ENCODE measurements at places on chromosomes 7 and 10.
A peak's percentile ranks its signal among the peaks of the same experiment; 100 is the strongest.

DNA sequence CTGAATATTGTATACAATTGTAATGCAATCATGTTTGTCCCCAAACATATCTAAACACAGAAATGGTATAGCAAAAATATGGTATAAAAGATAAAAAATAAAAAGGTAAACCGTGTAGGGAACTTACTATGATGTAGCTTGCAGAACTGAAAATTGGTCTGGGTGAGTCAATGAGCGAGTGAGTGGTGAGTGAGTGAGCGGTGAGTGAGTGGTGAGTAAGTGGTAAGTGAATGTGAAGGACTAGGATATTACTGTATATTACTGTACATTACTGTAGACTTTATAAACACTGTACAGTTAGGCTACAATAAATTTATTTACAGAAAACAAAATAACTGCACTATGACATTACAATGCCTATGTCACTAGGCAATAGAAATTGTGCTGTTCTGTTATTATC lies 1163.2 kb upstream of the SORCS1 start:
- DNase-seq = no peak

- no peak for DNase-seq
These were observed 72.9 kb downstream of the ARHGAP21 start for GRCh38 chr10:24650669-24651391.

DNA sequence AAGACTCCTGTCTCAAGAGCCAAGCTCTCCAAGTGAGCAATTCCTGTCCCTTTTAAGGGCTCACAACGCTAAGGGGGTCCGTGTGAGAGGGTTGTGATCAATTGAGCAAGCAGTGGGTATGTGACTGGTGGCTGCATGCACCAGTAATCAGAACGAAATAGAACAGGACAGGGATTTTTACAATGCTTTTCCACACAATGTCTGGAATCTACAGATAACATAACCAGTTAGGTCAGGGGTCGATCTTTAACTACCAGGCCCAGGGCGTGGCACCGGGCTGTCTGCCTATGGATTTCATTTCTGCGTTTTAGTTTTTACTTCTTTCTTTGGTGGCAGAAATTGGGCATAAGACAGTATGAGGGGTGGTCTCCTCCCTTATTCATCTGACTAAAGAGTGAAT lies 54.9 kb upstream of the SP4 start:
- DNase-seq = no peak

GRCh38 chr10:69994262-69994661 lies 58.4 kb upstream of the MACROH2A2 start:
- no peak for DNase-seq

DNA sequence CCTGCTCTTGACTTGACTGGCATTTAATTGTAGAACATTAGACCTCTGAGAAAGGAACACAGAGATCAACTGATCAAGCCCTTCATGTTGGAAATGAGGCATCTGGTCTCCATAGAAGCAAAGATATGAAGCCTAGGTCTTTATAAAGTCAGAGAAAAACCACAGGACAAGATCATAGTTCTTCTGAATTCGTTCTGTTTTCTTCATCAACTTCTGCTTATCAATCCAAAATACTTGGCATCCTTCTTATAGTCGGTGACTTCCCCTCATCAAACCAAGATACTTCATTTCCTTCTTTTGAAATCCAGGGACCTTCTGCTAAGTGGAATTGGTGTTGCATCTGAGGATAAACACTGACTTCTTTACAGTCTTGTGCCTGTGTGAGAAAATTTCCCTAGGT lies 77.1 kb upstream of the PRKCQ start:
- DNase-seq = no peak

DNA sequence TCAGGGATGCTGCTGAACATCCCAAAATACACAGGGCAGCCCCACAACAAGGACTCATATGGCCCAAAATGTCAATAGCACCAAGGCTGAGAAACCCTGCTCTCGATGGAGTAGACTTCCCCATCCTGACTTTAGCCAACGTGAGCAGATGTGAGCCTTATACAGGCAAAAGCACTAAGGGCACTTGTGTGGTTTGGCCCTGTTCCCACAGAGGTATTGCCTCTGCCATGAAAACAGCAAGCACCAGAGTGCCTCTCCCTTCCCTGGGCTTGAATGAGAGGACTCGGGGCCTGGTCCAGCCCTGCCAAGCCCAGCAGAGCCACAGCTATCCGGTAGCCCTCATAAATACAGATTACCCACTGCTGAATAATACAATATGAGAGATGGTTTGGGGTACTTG lies 47.5 kb downstream of the ACSM6 start:
- DNase-seq = no peak

GRCh38 chr7:26052706-26053105 lies 99.3 kb upstream of the NFE2L3 start:
- DNase-seq = no peak

- no peak for DNase-seq
These were observed 32.5 kb upstream of the SEPTIN7 start for GRCh38 chr7:35768346-35768745.

DNA sequence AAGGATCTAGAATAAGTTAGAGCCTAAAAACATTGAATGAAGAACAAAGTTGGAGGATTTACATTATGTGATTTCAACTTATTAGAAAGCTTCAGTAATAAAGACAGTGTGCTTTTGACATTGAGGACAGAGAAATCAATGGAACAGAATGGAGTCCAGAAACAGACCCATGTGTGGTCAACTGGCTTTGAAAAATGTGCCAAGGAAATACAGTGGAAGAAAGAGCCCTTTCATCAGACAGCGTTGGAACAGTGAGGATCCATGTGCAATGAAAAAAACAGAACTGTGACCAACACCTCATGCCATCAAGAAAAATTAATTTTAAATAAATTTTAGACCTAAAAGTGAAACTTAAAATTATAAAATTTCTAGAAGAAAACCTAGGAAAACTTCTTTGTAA lies 50.6 kb upstream of the LRRC18 start:
- no peak for DNase-seq

DNA sequence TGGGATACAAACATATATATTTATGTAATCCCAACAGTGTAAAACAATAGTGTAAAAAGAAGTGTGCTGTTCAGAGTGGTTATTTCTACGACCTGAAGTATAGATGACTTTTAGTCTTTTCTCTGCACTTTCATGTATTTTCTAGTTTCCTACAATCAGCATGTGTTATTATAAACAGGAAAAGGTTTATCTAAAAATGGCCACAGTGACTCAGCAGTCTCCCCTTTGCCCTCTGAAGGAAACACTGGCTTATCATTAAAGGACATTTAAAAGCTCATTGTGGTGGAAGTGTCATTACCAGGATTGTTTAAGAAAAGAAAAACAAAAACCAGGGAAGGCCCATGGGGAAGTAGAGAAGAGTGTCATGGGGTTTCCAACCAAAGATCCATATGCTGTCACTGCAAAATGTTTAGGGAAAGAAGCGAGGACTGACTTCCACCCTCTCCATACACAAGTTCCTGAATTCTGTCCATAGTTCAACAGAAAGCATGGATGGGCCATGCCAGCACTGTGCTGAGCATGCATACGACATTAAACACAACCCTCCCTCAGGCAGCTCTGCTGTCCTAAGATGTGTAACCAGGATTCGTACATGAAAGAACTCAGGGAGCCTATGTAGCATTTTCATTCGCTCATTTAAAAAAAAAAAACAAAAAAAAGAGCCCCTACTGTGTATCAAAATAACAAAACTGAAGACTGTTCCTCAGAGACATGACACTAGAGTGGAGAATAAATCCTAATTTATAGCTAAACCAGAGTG lies 10.2 kb downstream of the CYREN start:
- no peak for DNase-seq

DNA sequence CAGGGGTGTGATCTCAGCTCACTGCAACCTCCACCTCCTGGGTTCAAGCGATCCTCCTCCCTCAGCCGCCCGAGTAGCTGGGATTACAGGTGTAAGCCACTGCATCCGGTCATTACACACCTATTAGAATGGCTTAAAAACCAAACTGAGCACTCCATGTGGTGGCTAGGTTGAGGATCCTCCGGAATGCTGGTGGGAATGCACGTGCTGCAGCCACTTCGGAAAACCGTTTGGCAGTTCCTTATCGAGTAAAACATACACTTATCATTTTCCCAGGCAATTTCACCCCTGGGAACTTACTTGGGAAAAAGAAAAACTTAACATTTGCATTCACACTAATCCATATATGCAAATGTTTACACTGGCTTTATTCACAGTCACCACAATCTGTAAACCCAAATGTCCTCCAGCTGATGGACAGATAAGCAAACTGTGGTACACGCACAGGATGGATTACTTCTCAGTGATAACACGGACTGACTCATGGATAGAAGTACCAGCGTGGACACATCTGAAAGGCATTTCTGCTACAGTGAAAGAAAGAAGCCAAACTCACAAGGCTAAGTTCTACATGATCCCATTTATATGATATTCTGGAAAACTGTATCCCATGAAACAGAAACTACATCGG lies 20.4 kb downstream of the RFC2 start:
- DNase-seq = no peak

GRCh38 chr10:110356628-110357245 lies 52.0 kb upstream of the SMNDC1 start:
- DNase-seq = peak; percentile 80

GRCh38 chr7:93957767-93958166 lies 36.2 kb downstream of the GNG11 start:
- no peak for DNase-seq

DNA sequence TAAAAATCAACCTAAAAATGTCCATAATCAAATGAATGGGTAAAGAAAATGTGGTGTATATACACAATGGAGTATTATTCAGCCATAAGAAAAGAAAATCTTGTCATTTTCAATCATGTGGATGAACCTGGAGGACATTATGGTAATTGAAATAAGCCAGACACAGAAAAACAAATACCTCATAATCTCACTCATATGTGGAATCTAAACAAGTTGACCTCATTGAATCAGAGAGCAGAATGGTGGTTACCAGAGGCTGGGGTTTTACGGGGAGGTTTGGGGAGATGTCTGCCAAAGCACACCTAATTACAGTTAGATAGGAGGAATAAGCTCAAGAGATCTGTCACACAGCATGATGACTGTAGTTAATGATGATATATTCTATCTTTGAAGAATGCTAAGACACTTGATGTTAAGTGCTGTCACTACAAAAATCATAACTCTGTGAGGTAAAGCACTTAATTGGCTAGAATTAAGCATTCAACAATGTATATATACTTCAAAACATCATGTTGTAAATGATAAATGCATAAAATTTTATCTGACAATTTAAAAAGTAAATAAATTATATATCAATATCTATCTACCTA lies 39.1 kb upstream of the TNPO3 start:
- no peak for DNase-seq

DNA sequence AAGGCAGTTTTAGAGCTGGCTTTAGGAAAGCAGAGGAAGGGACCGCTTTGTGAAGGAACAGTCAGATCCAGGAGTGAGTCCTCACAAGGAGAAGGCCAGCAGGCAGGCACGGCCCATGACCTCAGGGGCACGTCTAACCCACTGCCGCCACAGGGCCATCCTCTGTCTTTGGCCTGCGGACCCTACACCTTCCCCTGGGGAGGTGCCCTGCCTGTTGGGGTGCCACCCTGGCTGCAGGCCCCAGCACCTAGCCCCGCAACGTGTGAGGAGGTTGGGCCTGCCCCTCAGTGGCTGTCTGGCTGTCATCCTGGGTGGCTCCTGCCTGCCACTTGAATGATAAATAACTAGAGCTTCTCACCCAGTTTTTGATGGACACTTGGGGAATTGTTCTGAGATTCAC lies 31.0 kb upstream of the TRIM8 start:
- DNase-seq = peak; percentile 71

GRCh38 chr7:1964211-1964912 lies 268.4 kb downstream of the MAD1L1 start:
- no peak for DNase-seq

- DNase-seq = no peak
These were observed 52.8 kb downstream of the NRF1 start for GRCh38 chr7:129664029-129665012.

DNA sequence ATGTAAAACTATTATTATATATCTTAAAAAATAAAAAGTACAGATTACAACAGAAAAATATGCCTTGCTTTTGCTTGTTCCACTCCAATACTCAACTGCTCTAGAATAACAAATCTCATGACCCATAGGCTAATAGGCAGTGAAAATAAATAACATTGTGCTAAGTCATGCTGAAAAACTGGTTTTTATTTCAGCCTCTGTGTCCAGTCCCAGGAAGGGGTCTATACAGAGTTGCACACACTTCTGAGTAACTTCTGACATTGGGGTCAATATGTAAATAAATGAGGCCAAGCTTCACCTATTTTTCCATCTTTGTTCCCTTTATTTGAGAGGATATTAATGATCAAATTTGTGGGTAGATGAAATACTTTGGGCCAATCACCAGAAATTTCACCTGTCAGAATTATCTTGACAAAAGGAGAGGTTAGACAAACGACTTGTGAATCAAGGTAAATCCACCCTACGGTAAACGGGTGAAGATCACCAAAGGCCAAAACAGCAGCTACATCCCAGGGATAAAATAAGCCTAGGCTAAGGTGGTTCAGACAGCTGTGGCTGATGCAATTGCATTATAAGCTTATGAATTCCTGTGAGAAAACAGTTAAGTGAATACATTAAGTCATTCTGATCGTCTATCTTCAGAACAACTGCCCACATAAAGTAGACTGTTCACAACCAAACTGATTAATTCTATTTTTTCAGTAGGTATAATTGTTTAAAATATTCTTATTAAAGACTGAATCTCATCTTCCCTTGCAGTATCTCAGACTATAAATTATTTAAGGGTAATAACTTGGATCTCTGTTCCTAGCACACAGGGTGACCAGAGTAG lies 87.5 kb downstream of the UBE2H start:
- DNase-seq = peak; percentile 78

DNA sequence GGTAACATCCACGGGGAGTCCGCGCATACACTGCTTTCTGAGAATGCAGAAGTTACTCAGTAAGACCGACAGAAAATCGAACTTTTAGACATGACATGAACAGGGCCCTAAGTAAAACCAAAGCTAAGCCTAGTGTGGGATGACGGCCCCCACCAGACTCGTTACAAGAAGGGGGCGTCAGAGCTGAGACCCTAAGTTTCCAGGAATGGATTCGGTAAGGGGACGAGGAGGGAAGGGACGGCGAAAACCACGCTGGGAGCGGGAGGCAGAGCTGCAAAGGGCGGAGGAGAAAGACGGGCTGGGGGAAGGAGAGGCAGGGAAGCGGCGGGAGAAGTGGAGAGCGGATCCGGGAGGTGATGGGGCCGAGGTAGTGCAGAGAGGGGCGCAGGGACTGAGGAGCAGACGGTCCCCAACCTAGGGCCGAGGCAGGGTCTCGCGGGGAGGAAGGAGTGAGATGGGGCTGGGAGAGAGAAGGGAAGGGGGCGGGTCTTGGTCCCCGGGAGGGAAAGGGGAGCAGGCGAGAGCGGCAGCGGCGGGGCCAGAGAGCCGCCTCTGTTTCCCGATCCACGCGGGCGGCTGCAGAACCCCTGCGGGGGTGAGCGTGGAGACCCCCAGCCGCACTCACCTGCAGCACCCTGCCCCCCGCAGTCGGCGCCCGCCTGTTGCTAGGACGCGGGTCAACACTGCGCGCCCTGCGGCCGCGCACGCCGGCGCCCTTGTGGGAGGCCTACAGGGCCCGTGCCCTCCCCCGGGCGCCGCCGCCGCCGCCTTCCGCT lies 513 bp downstream of the ODAD2 start:
- DNase-seq = peak; percentile 71

DNA sequence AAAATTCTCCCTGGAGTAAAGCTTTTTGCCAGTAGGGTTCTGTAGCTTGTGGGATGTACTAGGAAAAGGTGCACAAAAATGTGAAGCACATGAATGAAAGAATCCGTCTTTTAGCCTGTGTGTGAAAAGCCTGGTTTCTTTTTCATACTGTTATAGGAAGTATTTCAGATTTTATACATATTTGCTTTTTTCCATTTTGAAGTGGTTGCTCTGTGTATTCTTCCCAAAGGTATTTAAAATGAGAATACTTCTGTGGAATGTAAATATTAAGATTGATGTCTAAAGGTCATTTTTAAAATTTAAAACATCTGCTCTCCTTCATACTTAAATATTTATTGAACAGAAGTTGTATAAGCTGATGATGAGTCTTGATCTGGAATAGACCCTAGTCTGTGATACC lies 96.8 kb downstream of the CDK14 start:
- DNase-seq = no peak
